ENCODE measurements at places on chromosomes 1 and 21.

DNA sequence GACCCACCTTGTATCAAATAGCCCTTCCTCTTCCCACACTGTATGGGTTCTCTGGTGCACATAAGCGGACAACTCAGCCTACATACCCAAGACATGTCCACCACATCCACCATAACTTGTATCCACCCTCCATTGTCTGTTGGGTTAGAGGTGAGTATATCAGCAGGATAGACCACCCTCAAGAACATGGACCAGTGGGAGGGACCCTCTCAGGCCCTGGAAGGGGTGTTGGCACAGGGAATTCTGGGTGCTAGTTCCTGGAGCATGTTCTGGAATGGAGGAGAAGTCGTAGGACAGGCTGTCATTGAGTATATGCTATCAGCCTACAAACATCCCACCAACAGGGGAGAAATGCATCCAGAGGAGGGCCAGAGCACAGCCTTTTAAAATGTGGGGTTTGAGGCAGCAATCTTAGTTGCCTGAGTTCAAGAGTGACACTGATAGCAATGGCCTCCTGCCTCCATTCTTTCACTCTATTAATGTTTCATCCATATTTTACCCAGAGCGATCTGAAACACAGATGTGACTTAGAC, 7.5 kb downstream of the CD55 start:
- DNase-seq, result no peak

DNA sequence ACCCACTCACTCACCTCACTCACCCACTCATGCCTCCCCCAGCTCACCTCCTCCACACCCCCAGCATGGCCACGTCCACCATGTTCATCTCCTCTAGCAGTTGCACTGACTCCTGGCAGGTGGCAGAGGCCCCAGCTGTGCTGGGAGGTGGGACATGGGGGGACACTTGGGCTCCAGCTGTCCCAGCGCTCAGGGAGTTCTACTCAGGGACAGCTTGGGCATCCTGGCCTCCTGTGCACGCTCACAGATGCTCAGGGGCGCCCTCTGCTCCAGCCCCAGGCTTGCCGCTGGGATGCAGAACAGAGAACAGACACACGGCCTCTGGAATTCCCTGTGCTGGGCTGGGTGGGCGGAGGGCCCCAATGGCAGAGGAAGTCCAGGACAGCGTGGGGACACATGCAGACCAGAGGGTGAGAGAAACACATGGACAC, 5.2 kb downstream of the KRTAP10-8 start:
- no peak for DNase-seq

DNA sequence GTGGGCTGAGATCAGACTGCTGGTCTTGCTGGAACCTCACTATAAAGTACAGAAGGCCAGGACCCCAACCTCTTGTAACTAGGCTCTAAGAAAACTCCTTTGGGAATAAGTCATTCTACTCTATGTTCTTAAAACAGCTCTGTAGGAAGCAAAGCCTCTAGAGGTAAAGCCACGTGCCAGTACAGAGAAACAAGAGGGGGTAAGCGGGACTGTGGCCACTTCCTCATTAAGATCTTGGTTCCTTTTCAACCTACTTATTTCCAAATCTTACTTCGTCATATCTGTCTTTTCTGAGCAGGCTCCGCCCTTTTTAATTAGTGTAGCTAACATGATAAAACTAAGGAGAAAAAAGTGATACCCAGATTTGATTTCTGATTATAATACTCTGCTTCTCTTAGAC, 3.8 kb downstream of the NCSTN start:
- no peak for DNase-seq

GRCh38 chr1:157136133-157136532, 2.1 kb downstream of the ETV3 start:
- DNase-seq, result no peak
